GM12891 (cell line): ENCODE measurements at places on chromosomes 5 and 9.
A peak's percentile ranks its signal among the peaks of the same experiment; 100 is the strongest.

GRCh38 chr9:91423785-91424402 is at the start of gene NFIL3:
NFIL3 (minus strand) TSS chr9:91423832; CDS start chr9:91410734, 13,098 bp downstream.
- peak; percentile 74 for DNase-seq

GRCh38 chr5:72179816-72180440 is 72.7 kb downstream of the MAP1B start:
- DNase-seq, result no peak

DNA sequence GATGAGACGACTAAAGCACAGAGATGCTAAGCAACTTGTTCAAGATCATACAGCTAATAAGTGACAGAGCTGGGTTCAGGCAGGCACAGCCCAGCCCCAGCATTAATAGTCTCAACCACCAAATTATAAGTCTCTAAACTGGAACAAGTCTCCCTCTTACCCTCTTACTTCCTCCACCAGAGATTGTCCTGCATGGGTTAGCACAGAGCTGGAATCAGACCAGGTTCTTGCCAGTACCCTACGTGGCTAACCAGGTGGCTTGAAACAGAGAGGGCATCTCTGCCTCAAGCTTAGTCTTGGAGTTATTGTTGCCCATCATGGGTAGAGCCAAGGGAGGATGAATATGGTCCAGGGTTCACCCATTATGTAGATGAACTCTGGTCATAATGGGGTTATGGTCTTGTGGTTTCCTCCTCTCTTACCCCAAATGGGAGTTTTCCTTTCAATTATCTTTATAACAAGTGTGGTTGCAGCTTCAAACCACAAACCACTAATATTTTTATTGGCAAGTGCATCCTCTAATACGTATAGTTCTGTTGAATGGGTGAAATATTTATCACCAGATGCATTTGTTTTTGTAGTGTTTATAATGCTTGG is 8.3 kb upstream of the XPA start:
- no peak for DNase-seq

DNA sequence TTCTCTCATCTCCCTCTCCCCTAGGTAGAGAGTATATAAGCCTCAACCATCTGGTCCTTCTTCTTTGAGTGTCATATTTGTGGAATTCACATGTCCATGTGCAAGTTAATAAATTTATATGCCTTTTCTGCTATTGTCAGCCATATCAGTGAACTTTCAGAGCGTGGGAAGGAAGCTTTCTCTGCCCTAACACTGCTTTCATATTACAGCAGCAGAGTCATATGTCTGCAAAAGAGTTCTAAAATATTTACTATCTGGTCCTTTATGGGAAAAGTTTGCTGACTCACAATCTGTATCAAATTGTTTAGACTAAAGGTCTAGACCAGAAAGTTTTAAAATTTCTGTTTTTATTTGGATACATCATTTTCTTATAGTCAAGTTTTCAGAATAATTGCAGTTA is 669.0 kb downstream of the LRRC70 start:
- DNase-seq, result no peak

DNA sequence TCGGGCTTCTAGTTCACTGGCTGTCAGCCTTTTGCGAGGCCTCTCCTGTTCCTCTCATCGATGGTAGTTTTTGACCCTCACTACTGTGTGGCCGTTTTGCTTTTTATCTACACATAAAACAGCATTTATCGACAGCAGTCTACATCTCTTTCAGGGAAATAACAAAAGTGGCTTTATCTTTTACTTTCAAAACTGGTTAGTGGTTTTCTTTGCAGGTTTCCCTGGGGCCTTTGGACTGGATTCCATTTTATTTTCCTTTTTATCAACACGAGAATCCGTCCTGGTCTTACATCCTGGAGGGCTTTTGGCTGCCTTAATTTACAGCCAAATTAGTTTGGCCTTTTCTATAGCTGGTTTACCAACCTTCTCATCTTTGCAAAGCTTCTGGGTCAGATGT is 793 bp upstream of the PKD2L2 start:
- DNase-seq, result no peak

DNA sequence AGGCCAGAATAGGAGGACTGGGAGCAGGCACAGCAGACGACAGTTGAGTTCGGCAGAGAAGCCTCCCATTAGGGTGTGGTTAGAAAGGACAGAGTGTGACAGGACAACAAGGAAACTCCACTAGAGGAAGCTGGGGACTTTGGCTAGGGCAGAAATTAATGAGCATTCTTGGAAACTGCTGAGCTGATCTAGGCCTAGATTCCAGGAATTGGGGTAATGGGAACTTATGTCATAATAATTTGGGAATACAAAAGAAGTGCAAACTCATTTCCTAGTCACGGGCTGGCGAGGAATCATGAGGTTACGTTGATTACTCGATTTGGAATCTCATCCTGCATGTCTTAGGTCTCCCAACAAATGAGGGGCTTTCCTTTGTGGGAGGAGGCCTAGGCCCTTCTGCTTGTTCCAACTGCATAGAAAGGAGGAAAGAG is 144.6 kb upstream of the RPS23 start:
- no peak for DNase-seq

DNA sequence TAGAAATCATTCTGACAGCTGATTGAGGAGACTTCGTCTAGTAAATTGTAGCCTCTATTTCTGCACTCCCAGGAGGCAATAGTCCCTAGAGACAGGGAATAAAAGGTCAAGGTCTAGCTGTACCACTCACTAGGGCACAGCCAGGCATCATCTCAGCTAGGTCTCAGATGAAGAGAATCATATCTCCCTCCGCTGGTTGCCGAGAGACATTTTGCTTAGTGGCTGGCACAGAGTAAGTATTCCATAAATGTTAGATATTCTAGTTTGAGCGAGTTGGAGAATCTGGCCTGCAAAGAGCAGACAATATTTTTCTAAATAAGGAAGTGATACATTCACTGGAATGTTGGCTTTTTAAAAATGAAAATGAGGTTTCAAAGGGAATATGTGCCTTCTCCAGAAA is 180.4 kb upstream of the ACTBL2 start:
- no peak for DNase-seq

DNA sequence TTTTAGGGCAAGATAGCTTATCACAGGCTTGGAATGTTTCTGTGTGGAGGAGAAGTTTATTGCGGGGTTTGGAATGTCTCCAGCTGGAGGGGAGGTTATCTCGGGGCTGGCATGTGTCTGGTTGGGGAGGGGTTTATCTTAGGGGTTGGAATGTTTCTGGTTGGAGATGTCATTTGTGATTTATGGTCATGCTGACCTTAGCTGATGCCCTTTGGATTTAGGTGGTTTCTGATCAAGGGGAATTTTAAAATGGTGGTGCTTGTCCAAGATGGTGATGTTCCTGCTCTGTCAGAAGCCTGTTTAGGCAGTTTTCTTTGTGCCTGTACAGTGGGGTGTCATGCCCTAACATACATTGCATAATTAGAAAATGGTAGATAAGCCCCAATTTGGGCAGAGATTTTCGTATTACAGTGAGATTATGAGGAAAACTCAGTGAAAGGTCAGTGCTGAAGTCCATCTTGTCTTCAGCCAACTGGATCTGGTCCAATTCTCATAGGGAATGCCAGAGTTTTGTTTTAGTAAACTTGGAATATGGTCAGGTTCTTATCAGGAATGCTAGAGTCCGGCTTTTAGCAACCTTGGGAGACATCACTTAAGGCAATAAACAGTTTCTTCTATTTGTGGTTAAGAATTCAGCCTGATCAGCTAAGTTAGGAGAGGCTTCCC is 14.3 kb downstream of the CDK20 start:
- no peak for DNase-seq

DNA sequence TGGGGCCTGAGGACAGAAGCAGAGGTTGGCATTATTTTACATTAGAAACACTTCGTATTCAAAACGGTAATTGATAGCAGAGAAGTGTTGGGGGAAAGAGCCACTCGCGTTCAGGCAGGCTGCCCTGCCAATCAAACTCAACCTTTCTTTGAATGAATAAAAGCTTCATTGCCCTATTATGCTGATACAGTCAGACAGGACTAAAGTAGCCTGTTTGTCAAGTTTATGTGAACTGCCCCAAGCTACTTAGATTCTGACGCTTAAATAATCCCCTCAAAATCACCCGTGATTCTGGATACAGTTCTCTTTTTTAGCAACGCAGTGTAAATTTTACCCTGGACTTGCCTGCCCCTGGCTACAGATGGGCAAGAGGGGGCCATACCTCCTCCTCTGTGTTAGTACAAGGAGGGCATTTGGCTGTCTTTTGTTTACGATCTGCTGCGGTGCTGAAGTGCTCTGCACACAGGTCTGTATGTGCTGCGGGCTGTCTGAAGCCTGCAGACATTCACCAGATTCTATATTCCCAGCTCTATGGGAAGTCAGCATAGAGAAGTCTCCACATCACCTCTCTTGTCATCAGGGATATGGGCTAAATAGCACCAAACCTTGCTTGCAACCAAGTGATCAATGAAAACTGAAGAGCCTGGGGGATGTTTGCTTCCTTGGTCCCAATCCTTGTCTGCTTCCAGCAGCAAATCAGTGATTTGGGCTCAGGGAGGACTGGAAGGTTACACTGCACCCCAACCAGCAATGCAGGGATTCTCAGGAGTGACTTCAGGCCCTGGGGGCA is 218.4 kb downstream of the EBF1 start:
- no peak for DNase-seq

DNA sequence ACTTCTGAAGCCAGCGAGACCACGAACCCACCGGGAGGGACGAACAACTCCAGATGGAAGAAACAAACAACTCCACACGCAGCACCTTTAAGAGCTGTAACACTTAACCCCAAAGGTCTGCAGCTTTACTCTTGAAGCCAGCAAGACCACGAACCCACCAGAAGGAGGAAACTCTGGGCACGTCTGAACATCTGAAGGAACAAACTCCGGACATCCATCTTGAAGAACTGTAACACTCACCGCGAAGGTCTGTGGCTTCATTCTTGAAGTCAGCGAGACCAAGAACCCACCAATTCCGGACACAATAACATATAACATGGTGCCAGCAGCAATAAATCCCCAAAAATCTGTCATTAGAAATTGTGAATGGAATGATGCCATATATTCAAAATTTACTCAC is 180.9 kb downstream of the TLE1 start:
- DNase-seq, result no peak

- DNase-seq, result no peak
These were observed 255.8 kb downstream of the ROR2 start for GRCh38 chr9:91694081-91694870.

DNA sequence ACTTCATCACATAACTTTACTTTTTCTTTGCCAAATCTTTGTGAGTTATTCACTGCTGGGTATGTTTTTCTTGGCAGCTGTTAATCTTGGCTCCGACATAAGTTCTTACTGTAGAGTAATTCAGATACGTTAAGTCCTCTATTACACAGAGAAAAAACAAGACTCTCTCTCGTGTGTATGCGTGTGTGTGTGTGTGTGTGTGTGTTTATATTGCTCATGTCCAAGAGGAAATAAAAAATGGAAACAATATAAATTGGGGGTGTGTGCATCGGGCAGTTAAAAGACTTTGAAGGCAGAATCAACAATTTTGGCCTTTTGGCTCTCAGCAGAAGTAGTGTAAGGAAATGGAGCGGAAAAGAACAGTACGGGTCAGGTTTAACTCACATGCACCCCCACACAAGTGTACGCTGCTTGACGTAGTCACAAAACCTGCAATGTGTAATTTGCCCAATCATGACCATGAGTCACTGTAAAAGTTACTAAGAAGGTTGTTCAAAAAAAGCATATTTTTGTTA is 67.2 kb upstream of the IFNE start:
- no peak for DNase-seq

DNA sequence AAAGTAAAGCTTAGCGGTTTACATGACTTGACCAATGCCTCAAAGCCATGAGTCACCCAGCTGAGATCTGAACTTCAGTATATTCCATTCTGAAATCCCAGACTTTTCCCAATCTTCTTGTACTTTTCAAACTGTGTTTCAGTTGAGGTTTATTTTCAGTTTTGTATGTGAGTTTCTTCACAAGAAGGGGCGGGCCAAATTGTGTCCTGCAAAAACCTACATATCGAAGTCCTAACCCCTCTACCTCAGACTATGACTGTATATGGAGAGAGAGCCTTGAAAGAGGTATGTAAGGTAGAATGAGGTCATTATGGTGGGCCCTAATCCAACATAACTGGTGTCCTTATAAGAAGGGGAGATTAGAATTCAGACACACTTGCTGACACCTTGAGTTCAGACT is 666 bp upstream of the TLR4 start:
- no peak for DNase-seq

GRCh38 chr5:96285823-96286222 is 147.2 kb downstream of the PCSK1 start:
- no peak for DNase-seq

DNA sequence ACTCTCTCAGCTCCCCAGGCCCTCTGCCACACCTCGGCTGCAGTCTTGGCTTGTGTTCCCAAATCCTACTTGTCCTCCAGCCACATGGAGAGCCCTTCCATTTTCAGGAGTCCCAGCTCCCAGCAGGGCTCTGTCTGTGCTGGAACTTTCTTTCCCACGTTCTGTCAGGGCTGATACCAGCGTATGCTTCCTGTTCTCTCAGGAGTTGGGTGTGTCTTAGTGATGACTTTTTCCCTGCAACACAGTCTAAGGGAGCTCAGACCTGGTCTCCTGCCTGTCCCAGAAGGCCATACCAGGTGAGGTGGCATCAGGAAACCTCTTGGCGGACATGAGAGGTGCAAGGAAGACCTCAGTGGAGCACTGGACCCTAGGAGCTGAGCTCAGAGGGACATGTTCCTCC is 226.5 kb downstream of the HSPA4 start:
- DNase-seq, result no peak

- no peak for DNase-seq
These were observed 14.5 kb downstream of the SLC23A1 start for GRCh38 chr5:139368613-139369012.

GRCh38 chr5:123429993-123430392 is 6.8 kb upstream of the CEP120 start:
- no peak for DNase-seq

GRCh38 chr9:21854119-21854518 is 51.7 kb downstream of the MTAP start:
- DNase-seq, result no peak

DNA sequence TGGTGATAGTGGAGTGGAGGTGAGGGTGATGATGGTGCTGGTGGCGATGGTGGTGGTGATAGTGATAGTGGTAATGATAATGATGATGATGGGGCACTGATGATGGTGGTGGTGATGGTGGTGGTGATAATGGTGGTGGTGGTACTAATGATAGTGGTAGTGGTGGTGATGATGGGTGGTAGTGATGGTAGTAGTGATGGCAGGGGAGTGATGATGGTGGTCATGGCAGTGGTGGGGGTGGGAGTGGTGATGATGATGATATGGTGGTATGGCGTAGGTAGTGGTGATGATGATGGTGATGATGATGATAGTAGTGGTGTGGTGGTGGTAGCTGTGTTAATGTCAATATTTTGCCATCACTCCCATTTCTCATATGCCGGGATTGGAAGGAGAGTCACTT is 44.5 kb upstream of the ORM1 start:
- no peak for DNase-seq

DNA sequence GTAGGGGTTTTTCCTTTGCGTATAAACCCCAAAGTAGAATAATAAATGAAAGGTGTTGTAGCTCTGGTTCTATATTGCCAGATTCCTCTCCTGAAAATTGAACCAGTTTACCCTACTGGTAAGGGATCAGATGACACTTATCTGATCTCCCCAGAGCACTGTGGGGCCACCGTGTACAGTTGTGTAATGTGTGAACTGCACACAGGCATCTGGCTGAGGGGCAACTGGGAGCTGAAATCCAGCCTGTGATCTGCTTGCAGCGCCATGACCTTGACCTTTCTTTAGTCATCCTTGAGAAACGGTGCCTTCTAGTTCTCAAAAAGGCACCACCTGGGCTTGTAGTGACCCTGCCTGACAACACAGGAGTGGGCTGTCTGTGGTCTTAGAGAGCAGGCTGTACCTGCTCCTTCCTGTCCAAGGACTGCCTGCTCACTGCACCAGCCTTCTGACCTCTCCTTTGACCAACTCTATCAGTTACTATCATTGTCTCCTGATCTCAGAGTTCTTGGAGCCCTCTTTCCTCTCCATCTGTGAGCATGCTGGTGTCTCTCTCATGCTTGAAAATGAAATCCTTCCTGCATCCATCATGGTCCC is 40.2 kb downstream of the PDE6A start:
- DNase-seq, result no peak
